ENCODE measurements at places on chromosomes 1 and 21.

DNA sequence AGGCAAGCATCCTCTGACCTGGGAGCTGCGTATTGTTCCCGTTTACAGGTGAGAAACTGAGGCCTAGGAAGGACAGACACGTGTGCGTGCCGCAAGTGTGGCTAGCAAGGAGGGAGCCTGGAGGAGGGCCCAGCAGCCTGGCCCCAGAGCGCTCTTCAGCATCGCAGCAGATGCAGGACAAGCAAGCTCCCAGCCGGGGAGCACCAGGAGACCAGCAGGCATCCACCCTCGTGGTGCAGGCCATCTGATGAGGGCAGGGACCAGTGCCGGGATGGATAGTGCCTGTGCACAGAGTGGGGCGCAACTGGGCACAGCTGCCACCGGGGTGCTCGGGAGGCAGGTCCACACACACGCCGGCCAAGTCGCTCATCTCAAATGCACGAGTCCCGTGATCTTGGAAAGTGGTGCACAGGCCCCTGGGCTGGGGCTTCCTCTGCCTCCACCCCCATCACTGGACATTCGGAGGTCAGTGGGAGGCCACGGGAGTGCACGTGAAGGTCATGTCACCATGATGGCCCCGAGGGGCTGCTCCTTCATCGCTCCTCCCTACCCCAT, 55.1 kb downstream of the COL18A1 start:
- no peak for DNase-seq

- DNase-seq, result no peak
Observed at GRCh38 chr1:79694241-79694640, 687.7 kb upstream of the ADGRL4 start.

DNA sequence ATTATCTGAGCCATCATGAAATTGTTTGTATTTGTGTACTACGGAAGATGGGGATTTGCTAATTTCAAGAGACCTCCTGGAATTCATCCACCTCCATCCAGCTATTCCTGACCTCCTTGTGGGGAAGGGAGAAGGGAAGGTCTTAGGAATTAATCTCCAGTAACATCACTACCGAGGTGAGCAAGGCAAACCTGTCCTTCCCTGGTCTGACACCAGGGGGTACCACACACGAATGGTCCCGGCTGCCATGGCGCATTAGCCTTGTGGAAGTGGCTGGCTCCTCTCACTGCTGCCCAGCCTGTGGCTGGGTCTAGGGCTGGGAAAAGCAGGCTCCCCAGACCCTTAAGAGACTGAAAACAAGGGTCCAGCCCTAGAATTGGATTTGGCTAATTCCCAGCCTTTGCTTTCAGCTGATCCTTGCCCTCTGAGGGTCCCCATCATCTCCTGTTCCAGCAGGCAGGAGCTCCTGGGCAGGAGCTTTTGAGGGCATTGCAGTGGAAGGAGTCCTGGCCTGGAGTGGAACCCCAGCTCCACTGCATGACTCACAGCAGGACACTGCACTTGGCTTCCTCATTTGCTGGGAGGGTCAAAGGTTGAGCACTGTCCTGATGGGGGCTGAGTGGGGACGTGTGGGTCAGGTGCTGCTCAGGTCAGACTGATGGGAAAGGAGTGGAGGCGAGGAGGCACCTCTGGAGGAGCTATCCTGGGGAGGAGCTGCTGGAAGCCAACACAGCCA, 34.8 kb downstream of the RIMS3 start:
- no peak for DNase-seq

GRCh38 chr1:39081271-39082009, 55.3 kb downstream of the NDUFS5 start:
- no peak for DNase-seq

DNA sequence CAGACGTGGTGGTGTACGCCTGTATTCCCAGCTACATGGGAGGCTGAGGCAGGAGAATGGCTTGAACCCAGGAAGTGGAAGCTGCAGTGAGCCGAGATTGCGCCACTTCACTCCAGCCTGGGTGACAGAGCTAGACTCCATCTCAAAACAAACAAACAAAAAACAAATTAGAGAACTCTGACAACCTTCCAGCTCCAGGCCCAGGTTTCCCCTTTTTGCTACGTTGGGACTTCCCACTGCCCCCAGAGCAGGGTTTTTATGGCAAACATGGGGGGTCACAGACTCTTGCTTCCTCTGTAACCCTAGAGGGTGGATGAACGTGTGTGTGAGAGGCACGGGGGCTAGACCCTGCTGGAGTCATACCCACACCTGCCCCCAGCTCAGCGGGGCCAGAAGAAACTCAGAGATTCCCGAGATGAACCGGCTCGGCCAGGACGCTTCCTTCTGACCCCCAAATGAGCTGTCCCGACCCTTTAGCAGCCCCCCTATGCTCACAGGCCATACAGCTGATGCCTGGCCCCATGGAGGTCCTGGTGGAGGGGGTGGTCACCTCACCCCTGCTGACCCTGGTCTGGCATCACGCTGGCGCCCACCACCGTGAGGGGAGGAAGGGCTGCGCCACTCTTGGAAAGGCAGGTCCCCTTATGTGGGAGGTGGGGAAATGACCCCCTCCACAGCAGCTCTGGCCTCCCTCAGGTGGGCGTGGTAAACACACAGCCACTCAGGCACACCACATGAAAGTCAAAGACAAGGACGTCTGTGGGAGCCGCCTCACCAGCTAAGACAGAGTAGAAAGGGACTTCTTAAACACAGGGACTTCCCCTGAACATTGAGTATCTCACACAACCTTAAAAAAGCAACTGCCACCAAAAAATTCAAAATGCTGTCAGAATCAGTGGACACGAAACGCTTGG, 7.1 kb downstream of the GPR157 start:
- no peak for DNase-seq

GRCh38 chr1:240516069-240516468, 95.9 kb downstream of the GREM2 start:
- DNase-seq, result no peak

- DNase-seq, result peak; percentile 27
Observed at GRCh38 chr1:26284597-26285347, 4.9 kb downstream of the SH3BGRL3 start.

All from prostate gland (tissue), 2 donors.